ENCODE measurements at places on chromosomes 12 and 14. TPM values are rescaled to one million over a fixed set of nuclear protein-coding genes. Genes with fewer than 3 reads are reported as not detected.

GRCh38 chr12:49626836-49627235 lies 3.5 kb downstream of the PRPF40B start:
- no peak for DNase-seq

The TMBIM4 gene
- 149 TPM for polyA plus RNA-seq

DNA sequence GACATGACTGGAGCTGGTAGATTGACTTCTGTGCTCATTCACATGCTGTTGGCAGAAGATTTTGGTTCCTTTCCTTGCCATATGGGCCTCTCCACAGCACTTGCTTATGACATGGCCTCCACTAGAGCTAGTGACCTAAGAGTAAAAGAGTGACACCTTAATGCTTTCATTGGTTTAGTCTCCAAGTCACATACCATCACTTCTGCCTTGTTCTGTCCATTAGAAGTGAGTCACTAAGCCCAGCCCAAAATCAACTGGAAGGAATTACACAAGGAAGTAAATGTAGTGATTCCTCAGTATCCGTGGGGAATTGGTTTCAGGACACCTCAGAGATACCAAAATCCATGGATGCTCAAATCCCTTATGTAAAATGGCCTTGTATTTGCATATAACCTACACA lies 81.3 kb downstream of the PPHLN1 start:
- DNase-seq = no peak

DNA sequence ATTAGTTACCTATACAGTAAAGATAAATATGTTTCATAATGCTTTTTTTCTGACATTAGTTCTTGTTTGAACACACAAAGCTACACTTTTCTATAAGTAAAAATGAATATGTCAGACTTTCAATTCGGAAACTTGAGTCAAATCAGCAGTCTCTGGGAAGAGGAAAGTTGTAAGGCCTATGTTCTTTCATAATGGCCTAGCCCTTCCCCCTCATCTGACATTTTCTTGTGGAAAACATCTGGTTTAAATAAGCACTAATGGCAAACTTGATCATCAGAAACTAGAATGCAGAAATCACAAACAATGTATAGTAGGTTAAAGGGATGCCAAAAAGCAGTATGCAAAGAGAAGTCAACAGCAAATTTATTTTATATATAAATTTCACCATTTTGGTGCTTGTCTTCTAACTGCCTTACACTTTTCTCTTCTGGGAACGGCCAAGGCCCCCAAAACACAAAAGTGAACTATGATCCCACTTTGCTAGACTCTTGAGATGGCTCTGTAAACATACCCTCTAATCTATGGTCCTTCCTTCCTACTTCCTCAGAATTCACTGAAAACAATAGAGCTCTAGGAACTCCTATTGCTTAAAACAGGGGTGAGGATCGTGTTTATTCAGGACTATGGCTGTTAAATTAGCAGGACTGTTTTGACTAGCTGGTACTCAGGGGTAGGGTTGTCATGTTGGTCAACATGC lies 444.1 kb downstream of the RAD51B start:
- DNase-seq = peak; percentile 71

The HOXC4 gene
- 5.0 TPM for polyA plus RNA-seq

The SERPINA10 gene
- 0.08 TPM for polyA plus RNA-seq

The PLEK2 gene
- polyA plus RNA-seq = 2.8 TPM

The FAM90A1 gene
- polyA plus RNA-seq = 2.3 TPM

The GON7 gene
- 16.3 TPM for polyA plus RNA-seq

- DNase-seq = peak; percentile 60
Measured at GRCh38 chr12:48414021-48414420, 58.3 kb upstream of the ANP32D start.

GRCh38 chr12:119283310-119283709 lies 51.2 kb upstream of the CCDC60 start:
- no peak for DNase-seq

DNA sequence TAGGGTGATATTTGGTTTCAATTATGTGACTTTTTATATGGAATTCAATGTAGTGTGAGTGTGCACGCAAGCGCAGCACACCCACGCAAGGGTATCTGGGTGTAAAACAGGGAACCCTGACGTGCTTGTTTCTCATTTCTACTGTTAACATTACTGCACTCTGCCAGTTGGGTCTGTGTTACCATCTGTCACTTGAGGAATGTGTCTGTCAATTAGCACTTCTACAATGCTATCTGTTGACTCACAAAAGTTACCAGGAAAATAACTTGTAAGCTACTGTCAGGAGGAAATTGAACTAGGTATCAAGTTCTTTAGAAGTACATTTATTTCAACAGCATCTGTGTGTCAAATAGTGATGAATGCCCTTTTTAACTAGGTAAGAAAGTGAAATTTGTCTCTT lies 695.5 kb upstream of the LRFN5 start:
- no peak for DNase-seq

GRCh38 chr12:39386335-39386734 lies 56.6 kb downstream of the KIF21A start:
- no peak for DNase-seq

GRCh38 chr12:21676776-21677175 lies 19.1 kb upstream of the LDHB start:
- DNase-seq = no peak

GRCh38 chr12:97564236-97564635 lies 101.6 kb downstream of the RMST start:
- no peak for DNase-seq

The SMOC1 gene
- 1.3 TPM for polyA plus RNA-seq

DNA sequence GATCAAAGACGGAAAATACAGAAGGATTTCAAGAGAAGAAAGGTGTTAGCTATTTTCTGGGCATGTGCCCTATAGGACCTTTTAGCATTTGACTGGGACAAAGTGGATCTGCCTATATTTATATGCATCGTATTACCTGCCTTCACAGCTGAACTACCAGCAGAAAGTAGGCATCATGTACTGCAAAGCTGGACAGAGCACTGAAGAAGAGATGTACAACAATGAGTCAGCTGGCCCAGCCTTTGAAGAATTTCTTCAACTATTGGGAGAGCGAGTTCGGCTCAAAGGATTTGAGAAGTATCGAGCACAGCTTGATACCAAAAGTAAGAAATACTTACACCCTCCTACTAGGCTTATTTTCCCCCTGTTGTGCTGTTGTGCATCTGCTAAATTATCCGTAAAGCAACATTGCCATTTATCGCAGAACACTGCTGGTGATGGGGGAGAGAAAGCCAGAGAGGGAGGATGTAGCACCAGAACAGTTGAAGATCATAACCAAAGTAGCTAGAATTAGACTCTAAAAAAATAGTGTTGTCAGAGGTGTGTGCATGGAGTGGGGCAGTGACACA lies 282.0 kb upstream of the RGS6 start:
- no peak for DNase-seq

The LYZ gene
- polyA plus RNA-seq = 53.0 TPM

DNA sequence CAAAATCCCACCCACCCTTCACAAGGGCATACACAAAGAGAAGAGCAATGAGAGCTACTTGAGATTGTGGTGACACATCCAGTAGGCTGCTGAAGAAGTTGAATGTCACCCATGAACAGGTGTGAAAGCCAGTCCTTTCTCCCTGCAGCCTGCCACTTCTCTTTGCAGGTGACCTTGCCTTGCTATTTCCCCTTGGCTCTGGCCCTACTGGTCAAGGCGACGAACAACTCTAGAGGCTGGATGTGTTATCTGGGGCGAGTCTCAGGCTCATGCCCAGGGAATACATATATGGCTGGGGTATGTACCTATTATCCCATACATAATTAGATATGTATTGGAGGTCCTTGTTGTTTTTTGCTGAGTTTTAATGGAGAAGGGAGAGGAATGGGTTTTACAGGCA lies 70.2 kb upstream of the EGLN3 start:
- DNase-seq = no peak

- no peak for DNase-seq
Measured at GRCh38 chr14:74400919-74401503, 25.0 kb downstream of the SYNDIG1L start.

The CACNA2D4 gene
- 2.4 TPM for polyA plus RNA-seq

The EXOC3L4 gene
- 4.2 TPM for polyA plus RNA-seq

The AICDA gene
- polyA plus RNA-seq = 0.15 TPM

GRCh38 chr14:88079624-88080023 lies 74.7 kb downstream of the GPR65 start:
- DNase-seq = no peak

The IGFBP6 gene
- polyA plus RNA-seq = 19.0 TPM

- peak; percentile 11 for DNase-seq
Measured at GRCh38 chr14:93788543-93789227, 400 bp upstream of the PRIMA1 start.

- DNase-seq = no peak
Measured at GRCh38 chr12:2233034-2233433, 180.2 kb downstream of the CACNA1C start.

DNA sequence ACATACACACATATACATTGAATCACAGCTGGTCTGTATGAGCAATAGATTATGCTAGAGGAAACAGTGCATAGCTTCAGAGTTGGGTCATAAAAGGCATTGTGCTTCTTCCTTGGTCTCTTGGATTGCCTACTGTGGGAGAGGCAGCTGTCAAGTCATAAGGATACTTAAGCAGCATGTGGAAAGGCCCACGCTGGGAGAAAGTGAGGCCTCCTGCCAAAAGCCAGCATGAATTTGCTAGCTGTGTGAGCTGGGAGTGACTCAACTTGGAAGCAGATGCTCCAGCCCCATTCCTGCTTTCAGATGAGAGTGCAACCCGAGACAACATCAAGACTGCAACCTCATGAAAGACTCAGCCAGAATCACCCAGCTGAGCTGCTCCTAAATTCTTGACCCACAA lies 311.9 kb upstream of the TBX3 start:
- no peak for DNase-seq

DNA sequence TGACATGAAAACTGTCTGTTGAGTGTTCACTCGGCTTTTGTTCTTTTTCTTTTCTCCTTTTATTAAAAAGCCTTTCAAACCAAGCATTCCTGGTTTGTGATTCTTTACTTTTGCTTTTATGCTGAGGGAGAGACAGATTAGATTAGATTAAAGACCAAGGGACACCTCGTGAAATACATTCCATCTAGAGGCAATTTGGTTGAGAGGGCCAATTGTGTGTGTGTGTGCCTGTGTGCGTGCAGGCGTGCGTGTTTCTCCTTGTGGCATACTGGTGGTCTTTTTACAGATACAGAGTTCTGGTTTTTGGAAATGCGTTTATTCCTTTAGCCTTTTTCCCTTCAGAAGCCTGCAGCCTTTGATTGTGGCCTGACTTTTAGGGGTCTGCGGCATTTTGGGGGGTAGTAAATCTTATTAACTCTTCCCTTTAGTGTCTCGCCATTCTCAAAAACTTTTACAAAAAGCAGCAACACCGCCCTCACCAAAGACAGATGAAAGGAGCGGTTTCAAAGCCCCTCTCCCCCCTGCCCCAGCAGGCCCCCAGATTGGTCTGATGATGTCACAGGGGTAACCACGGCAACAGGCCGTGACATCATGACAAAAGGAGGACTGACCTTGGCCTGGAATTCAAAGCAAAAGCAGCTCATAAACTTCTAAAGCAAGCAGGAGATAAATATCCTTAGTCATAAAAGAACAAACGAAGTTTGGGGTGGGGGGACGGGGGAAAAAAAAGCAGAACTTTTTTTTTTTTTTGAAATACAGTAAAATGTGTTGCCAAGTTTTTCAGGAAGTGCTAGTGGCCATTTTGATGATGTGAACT lies 84.1 kb upstream of the TBX3 start:
- peak; percentile 80 for DNase-seq

The ADAMTS20 gene
- polyA plus RNA-seq = 0.07 TPM

DNA sequence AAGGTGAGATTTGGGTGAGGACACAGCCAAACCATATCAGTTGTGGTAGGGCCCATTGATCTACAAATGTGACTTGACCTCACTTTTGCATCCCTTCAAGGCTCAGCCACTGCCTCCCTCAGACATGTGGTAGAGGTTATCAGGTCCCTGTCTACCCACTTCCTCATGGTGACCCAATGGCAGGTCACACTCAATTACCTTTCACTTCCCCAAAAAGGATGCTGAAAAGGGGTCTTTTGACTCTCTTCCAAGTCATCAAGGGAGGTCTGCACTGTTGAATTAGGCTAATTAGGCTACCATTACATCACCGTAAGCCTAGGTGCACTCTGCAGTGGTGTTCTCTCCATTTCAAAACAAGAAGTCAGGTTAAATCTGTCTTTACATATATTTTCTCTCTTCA lies 22.6 kb upstream of the DRAM1 start:
- no peak for DNase-seq

The JPH4 gene
- polyA plus RNA-seq = 0.69 TPM

DNA sequence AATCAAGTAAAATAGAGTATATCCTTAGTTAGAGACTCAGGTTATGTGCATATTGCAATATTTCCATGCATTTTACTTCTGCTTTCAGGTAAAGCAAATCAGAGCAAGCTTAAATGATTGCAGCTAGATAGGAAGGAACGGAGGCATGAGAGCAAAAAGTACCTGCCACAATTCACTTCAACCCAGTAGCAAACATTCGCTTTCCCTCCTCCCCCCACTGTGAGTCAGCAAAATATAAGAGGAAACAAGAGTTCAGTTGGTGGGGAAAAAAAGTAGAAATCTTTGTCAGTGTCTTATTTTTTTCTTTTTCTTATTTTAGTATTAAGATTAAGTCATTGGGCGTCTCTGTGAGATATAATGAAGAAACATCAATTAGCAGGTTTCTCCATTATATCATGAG lies 475.4 kb downstream of the NPAS3 start:
- DNase-seq = no peak

Data from right lung (tissue), 10 donors.